ENCODE measurements at places on chromosomes 1 and 21.

DNA sequence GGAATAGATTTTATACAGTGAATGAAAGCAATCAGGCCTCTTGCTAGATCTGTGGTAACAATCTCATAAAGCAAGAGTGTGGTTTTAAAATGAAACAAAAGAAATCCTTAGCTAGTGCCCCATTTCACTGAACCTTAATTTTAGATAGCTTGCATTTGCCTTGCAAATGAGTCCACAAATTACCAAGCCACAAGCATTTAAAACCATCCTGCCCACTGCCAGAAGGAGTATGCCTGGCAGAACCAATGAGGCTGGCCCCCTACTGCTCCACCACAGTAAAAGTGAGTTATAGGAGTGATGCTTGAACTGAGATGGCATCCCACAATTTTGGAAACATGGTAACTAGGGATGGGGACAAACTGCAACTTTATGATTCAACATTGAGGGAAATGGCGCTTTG lies 206.4 kb upstream of the LMO4 start:
- no peak for DNase-seq

- DNase-seq, result no peak
Observed at GRCh38 chr1:18486195-18486594, 5.5 kb downstream of the KLHDC7A start.

DNA sequence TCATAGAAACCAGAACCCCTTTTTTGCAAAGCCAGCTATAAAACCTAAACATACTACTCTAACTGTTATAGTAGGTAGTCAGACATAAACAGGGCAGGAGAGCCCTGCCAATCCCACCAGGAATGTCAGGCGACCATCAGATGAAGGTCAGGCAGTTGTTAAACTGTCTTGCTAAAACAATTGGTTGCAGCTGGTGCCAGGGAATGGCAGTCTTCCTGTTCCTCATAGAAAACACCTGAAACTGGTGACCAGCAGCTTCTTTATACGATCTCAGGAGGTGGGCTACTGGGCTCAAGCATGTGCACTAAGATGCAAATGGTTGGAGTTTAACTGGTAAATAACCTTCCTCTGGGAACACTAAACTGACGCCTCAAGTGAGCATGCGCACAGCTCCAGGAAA lies 224.1 kb downstream of the COL11A1 start:
- no peak for DNase-seq

DNA sequence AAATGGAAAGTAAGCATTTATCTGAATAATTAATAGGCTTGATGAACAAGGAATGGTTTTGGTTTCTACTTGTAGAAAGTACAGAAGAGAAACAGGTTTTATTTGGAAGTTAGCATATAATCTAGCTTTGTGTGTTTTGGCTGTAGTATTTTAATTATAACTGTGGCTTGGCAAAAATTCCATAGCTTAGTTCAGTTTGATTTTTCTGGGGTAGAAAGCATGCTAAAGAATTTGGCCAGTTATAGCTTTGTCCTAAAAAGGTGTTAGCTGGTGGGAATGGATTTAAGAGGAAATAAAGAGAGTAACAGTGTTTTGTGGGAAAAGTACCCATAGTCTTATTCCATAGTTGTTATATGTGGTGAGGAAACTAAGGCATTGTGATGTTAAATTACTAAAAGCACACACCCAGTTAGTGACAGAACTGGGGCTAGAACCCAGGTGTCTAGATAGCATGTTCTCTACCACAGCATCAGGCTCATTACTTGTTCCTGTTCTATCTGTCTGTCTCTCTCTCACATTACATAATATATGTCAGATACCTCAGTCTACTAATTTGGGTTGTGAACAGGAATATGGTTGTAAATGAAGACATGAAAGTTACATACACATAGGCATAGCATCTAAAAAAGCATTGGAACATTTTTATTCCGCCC lies 55.0 kb downstream of the MPZL1 start:
- DNase-seq, result no peak

DNA sequence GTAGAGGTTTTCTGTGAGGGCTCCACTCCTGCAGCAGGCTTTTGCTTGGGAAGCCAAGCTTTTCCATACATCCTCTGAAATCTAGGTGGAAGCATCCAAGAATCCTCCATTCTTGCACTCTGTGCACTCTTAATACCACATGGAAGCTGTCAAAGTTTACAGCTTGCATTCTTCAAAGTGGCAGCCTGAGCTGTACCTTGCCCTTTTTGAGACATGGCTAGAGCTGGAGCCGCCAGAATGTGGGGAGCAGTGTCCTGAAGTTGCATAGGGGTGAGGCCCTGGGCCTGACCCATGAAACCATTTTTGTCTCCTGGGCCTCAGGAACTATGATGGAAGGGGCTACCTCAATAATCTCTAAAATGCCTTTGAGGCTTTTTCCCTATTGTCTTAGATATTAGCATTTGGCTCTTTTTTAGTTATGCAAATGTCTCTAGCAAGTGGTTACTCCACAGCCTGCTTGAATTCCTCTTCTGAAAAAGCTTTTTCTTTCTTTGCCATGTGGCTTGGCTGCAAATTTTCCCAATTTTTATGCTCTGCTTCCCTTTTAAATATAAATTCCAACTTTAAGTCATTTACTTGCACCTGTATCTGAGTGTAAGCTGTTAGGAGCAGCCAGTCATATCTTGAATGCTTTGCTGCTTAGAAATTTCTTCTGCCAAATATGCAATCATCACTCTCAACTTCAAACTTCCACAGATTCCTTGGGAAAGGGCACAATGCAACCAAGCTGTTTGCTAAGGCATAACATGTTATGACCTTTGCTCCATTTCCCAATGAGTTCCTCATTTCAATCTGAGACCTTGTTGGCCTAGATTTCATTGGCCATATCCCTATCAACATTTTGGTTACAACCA lies 92.1 kb upstream of the ARTN start:
- no peak for DNase-seq

GRCh38 chr21:15421947-15422346 lies 307.8 kb upstream of the USP25 start:
- no peak for DNase-seq

- no peak for DNase-seq
Observed at GRCh38 chr1:90208949-90209348, 214.0 kb downstream of the ZNF326 start.

- DNase-seq, result no peak
Observed at GRCh38 chr1:221230605-221231004, 351.4 kb downstream of the HLX start.

- no peak for DNase-seq
Observed at GRCh38 chr1:97593192-97593591, 327.6 kb downstream of the DPYD start.

DNA sequence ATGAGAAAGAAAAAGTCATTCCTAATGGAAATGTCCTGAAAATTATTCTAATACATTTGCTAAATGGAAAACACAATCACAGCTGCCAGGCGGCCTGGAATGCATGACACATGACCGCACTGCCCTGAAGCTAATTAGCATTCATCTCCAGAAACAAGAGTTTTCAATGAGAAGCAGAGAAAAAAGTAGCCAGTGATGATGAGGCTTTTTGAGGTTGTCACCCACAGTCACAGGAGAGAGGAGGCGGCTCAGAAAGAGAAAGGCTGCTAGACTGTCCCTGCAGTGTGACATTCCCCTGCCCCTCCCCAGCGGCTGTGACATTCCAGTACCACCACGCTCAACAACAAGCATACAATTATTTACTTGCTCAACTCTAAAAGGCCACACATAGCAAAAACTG lies 122.9 kb upstream of the KRTAP19-8 start:
- no peak for DNase-seq

DNA sequence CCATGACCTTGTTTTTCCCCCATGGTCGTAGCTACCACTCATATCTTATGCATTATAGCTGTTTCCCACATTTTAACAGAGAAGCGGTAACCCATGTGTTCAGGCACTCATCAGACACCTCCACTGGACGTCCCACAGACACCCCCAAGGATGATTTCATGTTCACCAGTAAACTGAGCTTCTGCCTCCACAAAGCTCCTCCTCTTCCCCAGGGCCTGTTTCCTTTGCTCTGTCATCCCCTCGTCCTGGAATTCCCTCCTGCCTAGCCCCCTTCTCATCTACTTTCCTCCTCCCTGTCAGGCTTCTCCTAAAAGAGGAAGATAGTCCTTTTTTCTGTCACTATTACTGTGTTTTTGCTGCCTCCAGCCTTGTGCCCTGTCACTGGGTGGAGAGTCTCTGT lies 111.2 kb downstream of the OMA1 start:
- no peak for DNase-seq

DNA sequence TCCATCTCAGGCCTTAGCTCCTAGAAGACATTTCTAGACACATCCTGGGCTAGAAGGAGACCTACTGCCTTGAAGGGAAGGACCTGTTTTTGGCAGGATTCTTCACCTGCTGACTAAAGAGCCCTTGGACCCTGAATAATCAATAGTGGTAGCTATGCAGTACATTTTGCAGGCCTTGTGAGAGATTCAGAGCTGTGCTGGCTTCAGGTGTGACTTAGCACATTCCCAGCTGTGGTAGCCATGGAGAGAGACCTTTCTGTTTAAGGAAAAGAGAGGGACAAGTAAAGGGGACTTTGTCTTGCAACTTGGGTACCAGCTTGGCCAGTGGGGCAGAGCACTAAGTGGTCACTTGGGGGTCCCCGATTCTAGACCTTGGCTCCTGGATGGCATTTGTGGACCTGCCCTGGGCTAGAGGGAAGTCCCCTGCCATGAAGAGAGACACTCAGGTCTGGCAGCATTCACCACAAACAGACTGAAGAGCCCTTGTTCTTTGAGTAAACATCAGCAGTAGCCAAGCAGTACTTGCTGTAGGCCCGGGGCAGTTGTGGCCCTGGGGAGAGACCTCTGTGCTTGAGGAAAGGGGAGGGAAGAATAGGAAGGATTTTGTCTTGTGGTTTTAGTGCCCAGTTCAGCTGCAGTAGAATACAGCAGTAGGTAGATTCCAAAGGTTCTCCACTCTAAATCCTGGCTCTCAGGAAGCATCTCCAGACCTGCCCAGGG lies 26.2 kb upstream of the CD1A start:
- no peak for DNase-seq

DNA sequence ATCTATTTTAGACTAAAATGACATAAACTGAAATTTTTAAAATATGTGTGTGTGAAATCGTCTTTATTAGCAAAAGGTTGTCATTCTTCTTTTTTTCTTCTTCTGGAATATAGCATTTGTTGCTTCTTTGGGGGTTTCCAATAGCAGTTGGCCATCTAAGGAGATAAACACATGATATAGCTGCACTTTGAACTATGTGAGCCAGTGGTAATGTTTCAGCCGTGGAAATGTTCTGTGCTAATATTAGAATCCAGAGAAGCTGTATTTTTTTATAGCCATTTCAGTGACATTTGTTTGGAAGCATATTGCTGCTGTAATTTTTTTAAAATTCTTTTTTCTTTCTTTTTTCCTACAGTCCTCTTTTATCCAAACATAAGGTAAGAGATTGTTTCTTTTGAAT lies 75.1 kb downstream of the CNST start:
- no peak for DNase-seq

- DNase-seq, result no peak
Observed at GRCh38 chr1:68723791-68724190, 226.9 kb upstream of the DEPDC1 start.

DNA sequence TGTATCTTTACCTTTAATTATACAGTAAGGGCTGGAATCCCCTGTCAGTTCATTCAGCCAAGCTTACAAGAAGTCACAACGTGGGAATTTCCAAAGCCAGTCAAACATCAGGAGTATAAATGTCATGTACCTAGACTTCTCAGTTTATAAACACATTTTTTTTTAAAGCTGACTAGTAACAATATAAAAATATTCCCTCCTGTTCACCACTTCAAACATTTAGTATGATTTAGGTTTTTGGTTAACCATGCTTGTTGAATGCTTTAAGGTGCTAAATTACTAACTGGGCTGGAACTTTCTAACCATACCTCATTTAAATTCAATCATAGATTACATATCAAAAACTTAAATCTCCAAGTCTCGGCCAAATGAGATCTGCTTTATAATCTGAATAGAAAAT lies 44.0 kb downstream of the JAK1 start:
- DNase-seq, result no peak

- no peak for DNase-seq
Observed at GRCh38 chr1:2187619-2188018, 7.0 kb downstream of the FAAP20 start.

DNA sequence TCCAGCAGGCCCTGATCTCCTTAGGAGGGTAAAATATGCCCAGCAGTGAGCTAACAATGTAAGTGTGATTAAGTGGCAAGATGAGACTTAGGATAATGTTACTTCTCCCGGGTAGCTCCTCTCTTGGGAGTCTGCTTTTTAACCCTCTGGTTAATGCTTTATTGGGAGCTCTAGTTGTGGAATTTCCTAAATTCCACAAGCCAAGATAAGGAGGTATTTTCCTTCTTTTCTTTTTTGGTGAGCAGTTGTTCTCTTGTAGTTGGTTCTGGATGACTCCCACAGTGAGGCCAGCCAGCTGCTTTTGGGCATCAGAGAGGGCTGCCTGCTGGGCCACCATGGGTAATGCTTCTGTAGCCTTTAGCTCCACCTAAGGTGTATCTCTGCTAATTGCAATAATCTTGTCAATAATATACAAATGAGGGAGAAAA lies 19.3 kb downstream of the C1orf52 start:
- peak; percentile 65 for DNase-seq

GRCh38 chr1:27455139-27455811 lies 34.7 kb downstream of the WASF2 start:
- DNase-seq, result no peak

GRCh38 chr21:44290327-44291077 lies 4.8 kb downstream of the AIRE start:
- no peak for DNase-seq

DNA sequence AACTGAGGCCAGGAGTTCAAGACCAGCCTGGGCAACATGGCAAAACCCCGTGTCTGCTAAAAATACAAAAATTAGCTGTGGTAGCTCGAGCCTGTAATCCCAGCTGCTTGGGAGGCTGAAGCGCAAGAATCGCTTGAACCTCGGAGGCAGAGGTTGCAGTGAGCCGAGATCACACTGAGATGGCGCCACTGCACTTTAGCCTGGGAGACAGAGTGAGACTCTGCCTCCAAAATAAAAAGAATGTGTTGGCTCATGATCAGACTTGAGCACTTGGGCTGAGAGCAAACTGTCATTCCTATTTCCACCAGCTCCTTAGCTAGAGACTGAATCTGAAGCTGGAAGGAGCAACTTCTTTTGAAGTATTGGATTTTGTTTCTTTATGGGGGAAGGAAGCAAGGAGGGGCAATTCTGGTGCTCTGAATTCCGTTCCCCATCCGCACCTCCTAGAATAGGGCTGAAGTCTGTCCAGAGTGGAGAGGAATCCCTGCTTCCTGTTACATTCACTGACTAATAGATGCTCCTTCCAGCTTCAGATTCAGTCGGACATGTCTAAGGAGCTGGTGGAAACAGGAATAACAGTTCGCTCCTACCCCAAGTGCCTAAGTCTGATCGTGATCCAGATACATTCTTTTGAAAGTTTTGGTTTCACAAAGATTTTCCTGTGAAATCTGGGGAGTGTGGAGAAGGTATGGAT lies 3.8 kb downstream of the ZNF672 start:
- DNase-seq, result peak; percentile 40

GRCh38 chr21:42807938-42808613 lies 71.3 kb downstream of the WDR4 start:
- no peak for DNase-seq

Measured in D341Med (cell line).